ENCODE measurements at places on chromosomes 5 and 9.

DNA sequence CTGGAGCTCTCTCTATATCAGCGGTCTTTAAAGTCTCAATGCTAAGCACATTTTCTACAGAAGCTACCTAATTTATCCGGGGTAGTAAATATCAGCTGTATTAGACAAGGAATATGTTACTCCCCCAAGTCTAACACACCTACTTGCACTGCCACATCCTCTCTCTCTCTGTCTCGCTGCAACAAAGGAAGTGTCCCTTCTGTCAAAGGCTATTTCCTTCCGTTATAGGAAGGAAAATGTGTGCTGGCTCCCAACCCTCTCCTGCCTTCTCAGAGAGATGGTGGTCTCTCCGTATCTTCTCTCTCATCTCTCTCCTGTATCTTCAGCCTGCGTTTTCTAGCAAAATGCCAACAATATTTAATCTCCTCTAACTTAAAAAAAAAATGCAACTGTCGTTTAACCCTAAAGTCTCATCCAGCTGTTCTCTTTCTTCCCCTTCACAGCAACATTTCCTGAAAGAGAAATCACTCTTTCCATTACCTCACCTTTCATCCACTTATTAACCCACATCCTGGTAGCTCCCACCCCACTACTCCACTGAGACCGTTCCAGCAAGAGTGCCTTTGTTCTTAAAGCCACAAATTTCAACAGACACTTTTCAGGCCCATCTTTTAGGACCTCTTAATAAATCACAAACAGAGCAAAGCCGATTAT, 2.3 kb downstream of the TTF1 start:
- DNase-seq: peak; percentile 18

DNA sequence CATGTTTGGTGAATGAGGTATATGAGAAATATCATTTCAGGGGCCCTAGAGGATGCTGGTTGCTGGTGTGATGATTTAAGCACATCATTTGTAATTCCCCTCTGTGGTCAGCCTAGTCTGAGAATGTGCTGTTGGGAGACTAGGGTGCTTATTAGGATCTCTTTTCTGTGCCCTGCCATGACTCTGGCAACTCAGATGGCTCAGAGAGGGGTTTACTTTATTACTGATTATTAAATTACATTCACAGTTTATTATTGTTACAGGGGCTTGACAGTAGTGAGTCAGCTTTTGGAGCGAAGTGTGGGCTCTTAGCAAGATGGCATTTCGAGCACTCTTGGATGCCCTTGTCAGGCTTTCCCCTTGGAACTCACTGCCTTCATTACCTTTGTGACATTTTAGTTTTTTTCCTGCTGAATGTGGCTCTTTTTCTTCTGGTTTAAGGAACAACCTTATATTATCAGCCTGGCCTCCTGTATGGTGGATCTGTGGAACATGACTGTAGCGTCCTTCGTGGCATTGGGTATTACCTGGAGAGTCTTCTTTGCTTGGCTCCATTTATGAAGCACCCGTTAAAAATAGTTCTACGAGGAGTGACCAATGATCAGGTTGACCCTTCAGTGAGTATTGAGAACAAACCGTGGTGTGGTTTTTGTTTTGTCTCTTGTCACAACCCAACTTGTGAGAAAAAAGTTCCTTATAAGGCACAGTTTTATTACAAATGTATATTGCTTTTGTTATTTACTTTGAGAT, 33.8 kb downstream of the RCL1 start:
- no peak for DNase-seq

DNA sequence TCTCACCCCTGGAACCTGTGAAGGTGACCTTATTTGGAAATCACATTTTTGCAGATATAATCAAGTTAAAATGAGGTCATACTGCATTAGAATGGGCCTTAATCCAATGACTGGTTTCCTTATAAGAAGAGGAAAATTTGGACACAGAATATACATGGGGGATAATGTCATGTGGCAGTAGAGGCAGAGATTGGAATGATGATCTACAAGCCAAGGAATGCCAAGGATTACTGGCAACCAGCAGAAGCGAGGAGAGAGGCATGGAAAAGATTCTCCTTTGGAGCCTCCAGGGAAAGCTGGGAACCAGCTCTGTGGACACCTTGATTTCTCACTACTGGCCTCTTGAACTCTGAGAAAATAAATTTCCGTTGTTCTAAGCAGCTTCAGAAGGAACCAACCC, 20.2 kb upstream of the CEP78 start:
- peak; percentile 71 for DNase-seq

DNA sequence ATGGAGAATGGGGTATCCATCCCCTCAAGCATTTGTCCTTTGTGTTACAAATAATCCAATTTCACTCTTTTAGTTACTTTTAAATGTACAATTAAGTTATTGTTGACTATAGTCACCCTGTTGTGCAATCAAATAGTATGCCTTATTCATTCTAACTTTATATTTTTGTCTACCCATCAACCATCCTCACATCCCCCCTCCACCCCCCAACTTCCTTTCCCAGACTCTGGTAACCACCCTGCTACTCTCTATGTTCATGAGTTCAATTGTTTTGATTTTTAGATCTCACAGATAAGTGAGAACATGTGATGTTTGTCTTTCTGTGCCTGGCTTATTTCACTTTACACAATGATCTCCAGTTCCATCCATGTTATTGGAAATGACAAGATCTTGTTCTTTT, 15.4 kb upstream of the RANBP17 start:
- no peak for DNase-seq

GRCh38 chr5:96293966-96294883, 138.8 kb downstream of the PCSK1 start:
- peak; percentile 54 for DNase-seq

- DNase-seq: no peak
Observed at GRCh38 chr5:87899721-87900131, 368.9 kb downstream of the TMEM161B start.

DNA sequence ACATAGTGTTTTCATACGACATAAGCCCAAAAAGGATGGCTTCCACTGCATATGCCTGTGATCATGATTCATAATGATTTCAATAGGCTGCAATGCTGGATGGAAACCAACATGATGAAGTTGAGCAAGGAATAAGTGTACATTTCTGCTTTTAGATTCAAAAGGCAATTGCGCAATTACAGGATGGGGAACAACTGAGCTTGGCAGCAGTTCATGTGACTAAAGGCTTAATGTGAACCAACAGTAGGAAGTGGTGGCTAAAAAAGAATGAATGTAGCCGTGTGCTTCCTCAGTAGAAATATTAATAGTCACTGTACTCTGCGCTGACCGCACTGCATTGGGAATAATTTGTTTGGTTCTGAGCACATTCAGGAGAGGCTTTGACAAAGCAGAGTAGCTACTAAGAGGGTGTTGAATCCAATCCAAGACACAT, 51.2 kb downstream of the SLC1A3 start:
- peak; percentile 100 for DNase-seq

DNA sequence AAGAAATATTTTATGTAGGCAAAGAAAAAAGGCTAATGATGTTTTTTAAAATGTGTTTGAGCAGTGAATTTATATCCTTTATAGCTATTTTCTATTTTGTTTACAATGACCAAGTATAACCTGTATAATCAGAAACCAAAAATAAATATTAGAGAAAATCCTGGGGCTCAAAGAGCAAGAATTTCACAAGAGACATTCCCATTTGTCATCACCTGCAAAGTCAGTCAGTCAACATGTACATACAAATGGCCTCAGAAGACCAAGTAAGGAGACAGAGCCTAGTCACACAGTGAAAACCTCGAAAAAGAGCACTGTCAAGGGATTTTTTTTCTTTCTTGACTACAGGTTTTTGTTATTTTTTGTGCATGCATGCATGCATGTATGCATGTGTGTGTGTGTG, 231.4 kb downstream of the GLIS3 start:
- peak; percentile 19 for DNase-seq

DNA sequence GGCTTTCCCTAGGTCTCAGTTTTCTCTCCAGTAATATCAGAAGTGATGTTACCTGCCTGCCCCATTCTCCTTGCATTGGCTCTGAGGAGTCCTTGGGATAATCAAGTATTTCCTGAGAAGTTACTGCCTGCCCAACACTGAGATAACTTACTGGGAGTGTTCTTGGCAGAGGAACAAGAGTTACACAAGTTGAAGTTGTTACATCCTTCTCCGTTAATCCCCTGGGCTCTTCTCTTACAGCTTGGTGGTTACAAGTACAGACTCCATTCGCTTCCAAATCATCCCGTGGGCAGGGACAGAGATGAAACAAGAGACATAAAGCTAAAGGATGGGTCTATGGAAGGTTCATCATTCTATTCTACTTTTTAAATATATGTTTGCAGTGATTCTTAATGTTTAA, 74.1 kb upstream of the SAP30L start:
- DNase-seq: peak; percentile 94

- DNase-seq: no peak
Observed at GRCh38 chr5:173039964-173040363, 16.2 kb upstream of the CREBRF start.

GRCh38 chr9:31733166-31733565, 651.3 kb upstream of the ACO1 start:
- DNase-seq: no peak

GRCh38 chr5:169910393-169910792, 69.9 kb downstream of the INSYN2B start:
- DNase-seq: no peak

DNA sequence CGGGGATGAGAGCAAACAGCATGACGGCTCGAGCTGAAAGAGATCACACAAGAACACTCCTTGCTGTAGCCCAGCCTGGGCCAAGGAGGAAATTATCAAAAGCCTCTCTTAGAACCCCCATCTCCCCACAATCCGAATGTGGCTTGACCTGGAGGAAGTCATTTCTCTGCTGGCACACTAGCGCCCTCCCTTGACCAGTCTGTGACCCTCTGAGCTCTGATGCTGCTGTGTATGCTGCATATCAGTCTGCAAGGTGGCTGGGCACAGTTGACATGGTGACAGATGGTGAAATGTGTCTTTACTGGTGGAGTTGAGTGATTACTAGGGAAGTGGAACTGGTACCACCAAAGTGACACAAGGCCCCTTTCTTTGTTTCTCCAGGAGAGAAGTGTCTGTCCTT, 3.3 kb downstream of the SLC46A2 start:
- DNase-seq: no peak

DNA sequence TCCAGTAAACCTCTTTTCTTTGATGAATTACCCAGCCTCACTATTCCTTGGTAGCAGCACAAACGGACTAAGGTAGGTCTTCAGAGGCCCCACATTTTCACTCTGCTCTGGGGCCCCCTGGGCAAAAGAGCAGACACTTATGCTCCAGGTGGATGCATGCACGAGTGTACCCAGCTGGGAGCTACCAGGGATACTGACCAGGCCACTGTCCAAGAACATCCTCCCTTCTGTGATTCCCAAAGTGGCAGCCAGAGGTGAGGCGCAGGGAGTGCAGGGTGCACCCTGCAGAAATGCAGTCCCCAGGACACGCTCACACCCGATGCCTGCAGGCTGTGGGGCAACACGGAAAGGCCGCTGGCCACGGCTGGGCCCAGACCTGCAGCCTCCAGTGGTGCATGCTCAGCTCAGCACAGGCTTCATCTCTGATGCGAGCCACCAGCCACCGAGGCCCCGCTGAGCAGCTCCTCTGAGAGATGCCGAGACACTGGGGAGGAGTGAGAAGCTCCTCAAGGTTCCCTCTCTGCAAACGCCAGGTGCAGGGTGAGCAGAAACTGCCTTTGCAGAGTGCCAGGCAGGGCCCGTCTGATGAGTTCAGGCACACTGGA, 48.1 kb upstream of the OLFM1 start:
- DNase-seq: no peak

DNA sequence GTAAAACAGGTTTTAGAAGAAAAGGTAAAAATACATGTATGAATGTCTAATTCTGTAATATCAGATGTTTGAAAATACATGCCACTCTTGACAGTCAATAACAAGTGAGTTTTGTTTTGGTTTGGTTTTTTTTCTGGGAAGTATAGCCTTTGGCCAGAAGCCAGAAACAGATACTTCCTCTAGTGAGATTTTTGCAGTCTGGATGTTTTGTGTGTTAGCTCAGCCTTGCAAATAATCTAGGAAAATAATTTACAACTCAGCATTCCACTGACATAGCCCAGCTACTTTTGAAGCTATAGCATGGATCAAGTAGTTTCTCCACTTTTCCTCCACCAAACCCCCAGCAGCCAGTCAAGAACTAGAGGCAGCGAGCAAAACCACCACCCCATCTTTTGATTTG, 56.7 kb downstream of the SLC1A1 start:
- DNase-seq: peak; percentile 42

GRCh38 chr5:56640763-56641406, 174.5 kb upstream of the MAP3K1 start:
- DNase-seq: no peak

GRCh38 chr9:77808751-77809081, 160.6 kb upstream of the GNA14 start:
- no peak for DNase-seq

GRCh38 chr9:123225374-123225813, 43.0 kb downstream of the STRBP start:
- DNase-seq: peak; percentile 67

GRCh38 chr9:116713271-116713670, 26.2 kb downstream of the TRIM32 start:
- no peak for DNase-seq

- DNase-seq: no peak
Observed at GRCh38 chr9:3981897-3982296, 318.0 kb downstream of the GLIS3 start.

- peak; percentile 35 for DNase-seq
Observed at GRCh38 chr5:54083851-54084250, 226.5 kb downstream of the ARL15 start.

DNA sequence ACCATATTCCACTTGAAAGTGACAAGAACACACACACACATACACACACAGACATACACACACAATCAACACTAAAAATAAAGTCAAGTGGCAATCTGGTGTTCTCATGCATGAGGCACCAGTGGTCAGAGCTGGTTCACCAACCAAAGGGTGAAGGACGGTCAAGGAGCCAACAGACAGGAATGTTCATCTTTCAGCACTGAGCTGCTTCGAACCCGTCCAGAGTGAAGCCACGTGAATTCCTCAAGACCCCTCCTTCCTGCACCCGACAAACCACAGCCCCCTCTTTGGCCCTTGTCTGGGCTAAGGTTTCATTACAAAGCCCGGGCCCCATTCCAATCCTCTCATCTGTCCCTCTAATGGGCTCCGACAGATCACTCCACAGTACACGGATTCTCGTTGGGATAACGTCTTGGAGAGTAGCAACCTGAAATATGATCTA, 84.5 kb upstream of the SMIM23 start:
- DNase-seq: peak; percentile 29

- no peak for DNase-seq
Observed at GRCh38 chr5:64069486-64069885, 96.2 kb upstream of the RNF180 start.

GRCh38 chr5:96718635-96719077, 56.5 kb downstream of the CAST start:
- DNase-seq: no peak
